CD4-positive, alpha-beta T cell treated with Interleukin-6 at 100 ng/mL for 8 hours (primary cell): ENCODE measurements at places on chromosomes 5 and 9.

GRCh38 chr9:86807367-86807976 lies 139.8 kb downstream of the GAS1 start:
- no peak for DNase-seq

GRCh38 chr9:133759946-133760345 lies 21.8 kb upstream of the SARDH start:
- no peak for DNase-seq

- no peak for DNase-seq
Observed at GRCh38 chr5:35876454-35876853, 19.8 kb downstream of the IL7R start.

- peak; percentile 23 for DNase-seq
Observed at GRCh38 chr9:5832071-5832537, 813 bp downstream of the ERMP1 start.

DNA sequence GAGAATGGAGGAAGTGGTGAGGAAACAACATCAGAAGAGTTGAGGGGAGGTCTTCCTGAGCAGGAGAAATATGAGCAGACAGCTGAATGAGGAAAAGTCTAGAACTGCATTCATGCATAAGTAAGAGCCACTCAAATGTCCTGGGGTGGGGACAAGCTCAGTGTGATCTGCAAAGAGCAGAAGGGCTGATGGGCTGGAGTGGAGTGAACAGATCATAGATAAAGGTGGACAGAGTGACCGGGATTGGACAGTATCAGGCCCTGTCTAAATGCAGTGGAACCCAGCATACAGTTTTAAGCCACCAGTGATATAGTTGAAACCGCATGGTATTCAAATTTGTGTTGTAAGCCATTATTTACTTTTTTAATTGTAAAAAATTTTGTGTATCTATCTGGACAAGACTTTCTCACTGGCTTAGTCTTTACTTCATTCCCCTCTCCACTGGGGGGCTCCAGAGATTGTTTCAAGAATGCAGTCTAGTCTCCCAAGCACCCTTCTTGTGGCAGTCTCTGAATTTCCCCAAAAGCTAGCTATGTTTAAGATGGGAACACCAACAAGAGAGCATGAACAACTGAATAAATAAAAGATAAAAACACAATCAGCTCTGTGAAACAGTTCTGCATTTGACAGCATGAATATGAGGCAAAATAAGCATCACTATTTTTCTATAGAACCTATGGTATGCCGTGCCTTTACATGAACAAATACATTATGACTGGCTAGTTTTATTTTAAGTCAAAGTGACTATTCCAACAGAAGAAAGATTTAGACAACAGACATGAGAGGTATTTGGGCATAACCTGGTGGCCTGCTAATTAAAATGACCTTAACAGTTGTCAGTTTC lies 10.7 kb upstream of the STK32A start:
- no peak for DNase-seq
